ENCODE measurements at places on chromosomes 12 and 14. TPM values are rescaled to one million over a fixed set of nuclear protein-coding genes. Genes with fewer than 3 reads are reported as not detected.

The GDF3 gene
- not detected for total RNA-seq

DNA sequence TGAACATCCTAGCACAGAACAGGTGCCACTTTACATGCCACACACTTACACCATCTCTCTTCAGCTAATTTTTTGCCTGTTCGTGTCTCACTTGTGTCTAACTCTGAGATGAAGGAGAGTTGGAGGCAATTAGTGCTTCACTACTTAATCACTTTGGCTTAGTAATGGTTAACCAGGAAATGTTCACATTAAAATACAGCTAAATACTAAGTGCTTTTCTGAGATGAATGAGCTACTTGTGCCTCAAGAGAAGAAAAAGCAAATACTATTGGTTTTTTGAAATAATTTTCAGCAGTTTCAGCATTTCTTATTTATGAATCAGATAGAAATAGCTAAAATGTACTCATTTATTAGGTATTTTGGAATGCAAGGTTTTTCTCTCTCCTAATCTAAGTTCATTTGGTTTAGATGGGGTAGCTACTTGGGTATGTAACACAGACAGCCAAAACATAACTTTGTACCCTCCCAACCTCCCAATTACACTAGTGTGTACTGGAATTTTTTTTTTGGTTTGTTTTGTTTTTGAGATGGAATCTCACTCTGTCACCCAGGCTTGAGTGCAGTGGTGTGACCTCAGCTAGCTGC lies 1474.1 kb upstream of the SEL1L start:
- H3K27me3 ChIP-seq: no peaks in the 10 kb centered on the region
- no peak overlapping the region for H3K27ac ChIP-seq
- DNase-seq: no peak

- no peak overlapping the region for H3K27ac ChIP-seq
- no peak overlapping the region for H3K4me3 ChIP-seq
- DNase-seq: peak; percentile 8
- H3K4me1 ChIP-seq: no peaks in the 10 kb centered on the region
- H3K27me3 ChIP-seq: no peaks in the 10 kb centered on the region
These were observed 47.0 kb upstream of the OR6J1 start for GRCh38 chr14:22691171-22691570.

DNA sequence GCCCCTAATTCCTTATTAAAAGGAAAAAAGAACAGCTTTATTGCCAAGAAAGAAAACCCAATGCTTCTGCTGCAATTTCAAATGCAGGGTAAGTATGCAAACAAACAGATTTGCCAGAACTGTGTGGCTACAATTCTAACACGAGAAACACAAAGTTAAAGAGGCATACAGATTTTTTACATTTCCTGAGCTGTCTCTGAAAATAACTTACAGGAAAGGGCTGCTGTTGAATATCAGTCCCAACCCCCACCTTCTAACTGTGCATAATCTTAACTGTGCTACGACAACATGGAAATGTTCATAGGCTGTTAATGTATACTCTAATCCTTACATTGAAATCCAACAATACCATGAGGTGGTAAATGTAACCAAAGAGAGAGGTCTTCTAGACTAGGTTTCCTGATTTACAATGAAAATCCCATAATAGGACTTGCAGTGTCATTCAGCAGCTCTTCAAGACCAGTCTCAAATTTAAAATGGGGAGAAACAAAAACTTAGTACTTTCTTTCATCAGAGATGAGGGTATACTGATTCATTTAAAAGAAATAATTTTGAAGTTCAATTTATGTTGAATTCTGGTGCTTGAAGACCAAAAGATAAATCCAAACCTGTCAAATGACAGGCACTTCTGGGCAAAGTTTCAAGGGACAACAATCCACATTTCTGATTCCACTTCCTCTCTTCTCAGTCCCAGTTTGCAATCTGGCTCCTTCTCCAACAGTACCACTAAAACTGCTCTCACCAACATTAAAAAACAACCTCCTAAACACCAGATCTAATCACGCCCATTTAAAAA lies 14.4 kb downstream of the FGD6 start:
- no peaks in the 10 kb centered on the region for H3K36me3 ChIP-seq
- DNase-seq: peak; percentile 45

GRCh38 chr14:66056926-66057552 lies 429.1 kb upstream of the CCDC196 start:
- H3K27ac ChIP-seq: no peak overlapping the region
- no peaks in the 10 kb centered on the region for H3K27me3 ChIP-seq
- DNase-seq: no peak
- H3K36me3 ChIP-seq: no peaks in the 10 kb centered on the region

The MMP19 gene
- total RNA-seq: 53.9 TPM

GRCh38 chr14:89430391-89431236 lies 13.6 kb upstream of the FOXN3 start:
- H3K4me1 ChIP-seq: peaks cover 19% of the 10 kb centered on the region
- no peaks in the 10 kb centered on the region for H3K36me3 ChIP-seq
- H3K27ac ChIP-seq: peak overlapping the region; percentile 56
- no peaks in the 10 kb centered on the region for H3K27me3 ChIP-seq
- no peak overlapping the region for H3K4me3 ChIP-seq
- DNase-seq: no peak

The TAS2R42 gene
- total RNA-seq: not detected

GRCh38 chr14:82626156-82627066 lies 1092.8 kb upstream of the SEL1L start:
- no peaks in the 10 kb centered on the region for H3K4me1 ChIP-seq
- no peak overlapping the region for H3K4me3 ChIP-seq
- H3K36me3 ChIP-seq: no peaks in the 10 kb centered on the region
- no peaks in the 10 kb centered on the region for H3K27me3 ChIP-seq
- no peak for DNase-seq

GRCh38 chr12:11716794-11717518 lies 67.5 kb downstream of the ETV6 start:
- H3K27ac ChIP-seq: peak overlapping the region; percentile 27
- no peak for DNase-seq
- H3K4me3 ChIP-seq: no peak overlapping the region
- H3K36me3 ChIP-seq: no peaks in the 10 kb centered on the region
- H3K27me3 ChIP-seq: no peaks in the 10 kb centered on the region

DNA sequence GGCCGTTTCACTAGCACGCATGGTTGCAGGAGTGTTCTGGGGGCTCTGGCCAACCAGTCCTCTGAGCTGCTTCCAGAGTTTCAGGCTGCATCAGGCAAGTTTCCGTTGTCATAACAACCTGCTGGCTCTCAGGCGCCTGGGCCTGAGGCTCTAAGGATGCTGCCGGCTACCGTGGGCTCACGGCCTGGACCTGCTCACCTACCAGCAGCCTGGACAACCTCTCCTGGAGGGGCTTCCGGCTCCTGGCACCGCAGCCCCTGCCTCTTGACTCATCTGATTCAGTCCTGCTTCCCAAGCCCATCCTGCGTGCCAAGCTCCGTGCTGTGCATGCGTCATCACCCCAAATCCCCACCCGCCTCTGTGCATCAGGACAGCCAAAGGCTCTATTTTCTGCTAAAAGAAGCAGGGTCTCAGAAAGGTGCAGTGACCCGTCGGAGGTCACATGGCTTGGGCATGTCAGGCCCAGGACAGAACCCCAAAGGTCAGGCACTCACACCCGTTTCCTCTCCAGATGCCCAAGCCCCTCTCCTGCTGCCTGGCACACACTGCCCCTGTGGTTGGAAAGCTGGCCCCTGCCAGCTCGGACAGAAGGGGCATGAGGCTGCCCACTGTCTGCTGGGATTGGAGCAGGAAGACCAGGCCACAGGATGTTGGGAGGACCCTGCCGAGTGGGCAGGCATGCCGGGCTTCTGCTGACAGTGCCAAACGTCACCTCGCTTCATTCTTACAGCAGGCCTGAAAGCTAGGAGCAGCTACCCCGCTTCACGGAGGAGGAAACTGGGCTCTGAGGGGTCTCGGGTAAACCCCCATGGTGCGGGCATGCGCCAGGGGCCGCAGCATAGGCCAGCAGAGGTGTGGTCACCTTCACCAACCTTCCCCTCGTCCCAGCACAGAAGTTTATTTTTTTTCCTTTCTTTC lies 5.7 kb downstream of the BEGAIN start:
- no peaks in the 10 kb centered on the region for H3K36me3 ChIP-seq
- no peaks in the 10 kb centered on the region for H3K4me1 ChIP-seq
- no peak overlapping the region for H3K27ac ChIP-seq
- H3K4me3 ChIP-seq: no peak overlapping the region
- peak; percentile 12 for DNase-seq
